Activated T-helper 1 cell treated with anti-CD3 and anti-CD28 coated beads, Interleukin-2, amount 50 U/mL, for 16 hours (primary cell): ENCODE measurements at places on chromosomes 7 and 10.

- DNase-seq, result no peak
Measured at GRCh38 chr7:14504134-14504533, 398.4 kb downstream of the DGKB start.

DNA sequence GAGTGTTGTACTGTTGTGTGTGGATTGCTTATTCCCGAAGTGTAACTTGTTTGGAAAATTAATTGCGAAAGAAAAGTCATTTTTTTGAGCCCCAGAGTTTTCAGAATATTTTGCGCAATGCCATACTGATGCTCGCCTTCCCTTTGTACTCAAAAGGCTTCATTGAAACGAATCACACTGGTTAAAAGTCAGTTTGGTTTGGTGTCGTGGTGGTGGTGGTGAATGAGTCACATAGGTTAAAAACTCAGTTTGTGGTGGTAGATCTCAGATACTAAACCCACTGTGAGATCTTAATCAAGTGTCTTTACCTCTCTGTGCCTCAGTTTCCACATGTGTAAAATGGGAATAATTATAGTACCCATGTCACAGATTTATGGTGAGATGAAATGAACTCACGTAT lies 61.1 kb upstream of the IL6 start:
- DNase-seq, result no peak

DNA sequence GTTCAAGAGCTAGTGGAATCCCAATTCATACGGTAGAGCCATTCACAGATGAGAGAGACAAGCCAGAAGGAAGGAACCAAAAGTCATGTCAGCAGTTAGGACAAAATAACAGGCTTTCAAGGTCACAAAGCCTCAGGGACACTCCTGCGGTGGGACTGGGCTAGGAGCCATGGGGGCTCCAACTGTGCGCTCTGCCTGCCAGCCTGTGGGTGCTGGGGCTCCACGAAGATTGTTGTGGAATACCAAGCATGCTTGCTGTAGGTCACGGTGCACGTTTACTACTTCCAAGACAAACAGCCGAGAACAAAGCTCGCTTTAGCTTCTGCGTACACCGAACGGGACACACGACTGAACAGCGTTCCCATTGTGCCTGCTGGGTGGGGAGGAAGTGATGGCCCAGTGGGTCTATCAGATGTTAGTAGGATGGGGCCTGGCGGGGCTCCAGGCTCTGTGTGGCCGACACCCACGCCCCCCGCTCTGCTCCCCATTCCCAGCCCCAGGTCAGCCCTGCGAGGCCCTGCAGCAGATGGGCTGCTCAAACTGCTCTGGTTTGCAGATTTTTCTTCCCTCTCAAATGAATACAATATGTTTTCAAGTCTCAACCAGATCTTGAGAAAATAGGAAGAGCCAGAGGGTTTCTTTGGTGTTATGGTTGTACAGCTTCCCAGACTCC lies 158.9 kb downstream of the EGFR start:
- no peak for DNase-seq

- no peak for DNase-seq
Measured at GRCh38 chr7:4916113-4916512, 32.6 kb upstream of the RADIL start.

DNA sequence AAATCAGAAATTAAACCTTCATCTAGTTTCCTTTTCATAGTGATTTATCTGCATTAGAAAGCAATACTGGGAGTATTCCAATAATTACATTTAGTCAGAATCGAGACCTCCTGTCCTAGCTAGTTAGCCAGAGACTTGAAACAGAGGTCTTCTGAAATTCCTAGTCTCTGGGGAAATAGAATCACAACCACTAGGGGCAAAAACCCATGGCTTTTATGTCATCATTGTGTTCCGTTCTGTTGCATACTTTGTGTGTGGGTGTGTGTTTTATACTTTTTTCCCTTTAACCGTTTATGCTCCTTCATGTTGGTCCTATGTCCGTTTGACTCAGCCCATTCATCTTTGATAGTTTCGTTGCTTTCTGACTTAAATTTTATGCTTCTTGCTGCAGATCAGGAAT lies 79.8 kb downstream of the RALA start:
- no peak for DNase-seq

GRCh38 chr7:150715293-150715692 lies 1.1 kb upstream of the GIMAP1 start:
- DNase-seq, result no peak

GRCh38 chr10:69828144-69828870 lies 26.6 kb downstream of the COL13A1 start:
- no peak for DNase-seq

- DNase-seq, result no peak
Measured at GRCh38 chr10:34821587-34822585, 6.8 kb upstream of the PARD3 start.

DNA sequence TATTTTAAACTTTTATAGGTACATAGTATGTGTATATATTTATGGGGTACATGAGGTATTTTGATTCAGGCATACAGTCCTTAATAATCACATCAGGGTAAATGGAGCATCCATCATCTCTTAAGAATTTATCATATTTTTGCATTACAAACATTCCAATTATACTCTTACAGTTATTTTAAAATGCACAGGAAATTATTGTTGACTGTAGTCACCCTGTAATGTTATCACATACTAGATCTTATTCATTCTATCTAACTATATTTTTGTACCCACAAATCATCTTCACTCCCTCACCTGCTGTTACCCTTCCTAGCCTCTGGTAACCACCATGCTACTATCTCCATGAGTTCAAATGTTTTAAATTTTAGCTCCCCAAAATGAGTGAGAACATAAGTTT lies 56.3 kb upstream of the FAM3C start:
- DNase-seq, result no peak

DNA sequence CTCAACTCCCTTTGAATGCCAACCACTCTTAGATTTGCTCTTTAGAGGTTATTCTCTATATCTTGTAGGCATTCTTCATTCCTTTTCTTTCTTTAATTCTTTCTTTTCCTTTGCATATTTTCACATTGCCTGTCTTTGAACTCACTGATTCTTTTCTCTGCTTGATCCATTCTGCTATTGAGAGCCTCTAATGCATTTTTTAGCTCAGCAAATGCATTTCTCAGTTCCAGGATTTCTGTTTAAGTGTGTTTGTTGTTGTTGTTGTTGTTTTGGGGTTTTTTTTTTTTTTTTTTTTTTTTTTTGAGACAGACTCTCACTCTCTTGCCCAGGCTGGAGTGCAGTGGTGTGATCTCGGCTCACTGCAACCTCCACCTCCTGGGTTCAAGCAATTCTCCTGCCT lies 71.6 kb downstream of the FBXL13 start:
- DNase-seq, result no peak

DNA sequence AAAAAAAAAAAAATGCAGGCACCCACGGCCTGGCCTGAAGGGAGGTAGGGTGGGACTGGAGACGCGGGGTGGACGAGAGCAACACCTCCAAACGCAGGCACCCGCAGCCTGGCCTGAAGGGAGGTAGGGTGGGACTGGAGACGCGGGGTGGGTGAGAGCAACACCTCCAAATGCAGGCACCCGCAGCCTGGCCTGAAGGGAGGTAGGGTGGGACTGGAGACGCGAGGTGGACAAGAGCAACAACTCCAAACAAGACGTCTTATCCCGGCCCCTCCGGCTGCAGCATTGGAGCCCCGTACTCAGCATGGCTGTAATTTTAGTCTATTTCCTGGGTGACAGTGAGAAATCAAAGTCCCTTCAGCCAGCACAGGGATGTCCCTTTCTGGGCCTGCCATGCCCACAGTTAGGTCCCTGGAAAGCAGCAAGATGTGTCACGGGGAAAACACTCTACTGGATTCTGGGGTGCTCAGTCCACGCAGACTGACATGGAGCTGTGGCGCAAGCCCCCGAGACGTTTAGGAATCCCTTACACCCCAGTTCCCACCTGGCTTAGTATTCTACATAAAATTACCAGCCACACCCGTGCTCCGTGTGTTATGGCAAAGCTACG lies 119.9 kb downstream of the WDR37 start:
- no peak for DNase-seq

DNA sequence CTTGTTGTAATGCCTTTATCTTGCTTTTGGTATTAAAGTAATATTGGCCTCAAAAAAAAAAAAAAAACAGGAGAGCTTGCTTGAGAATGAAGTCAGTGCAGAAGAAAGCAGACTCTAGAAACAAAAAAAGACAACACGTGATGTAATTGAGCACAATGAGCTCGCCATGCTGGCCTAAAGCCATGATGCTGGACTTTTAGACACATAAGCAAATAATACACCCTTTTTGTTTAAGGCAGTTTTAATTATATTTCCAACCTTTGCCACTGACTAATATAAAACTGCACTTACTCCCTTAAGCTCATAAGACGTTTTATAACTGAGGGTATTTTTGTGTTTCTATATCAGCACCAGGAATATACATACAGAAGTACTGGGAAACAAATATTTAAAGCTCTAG lies 798.3 kb downstream of the KCNMA1 start:
- DNase-seq, result no peak

DNA sequence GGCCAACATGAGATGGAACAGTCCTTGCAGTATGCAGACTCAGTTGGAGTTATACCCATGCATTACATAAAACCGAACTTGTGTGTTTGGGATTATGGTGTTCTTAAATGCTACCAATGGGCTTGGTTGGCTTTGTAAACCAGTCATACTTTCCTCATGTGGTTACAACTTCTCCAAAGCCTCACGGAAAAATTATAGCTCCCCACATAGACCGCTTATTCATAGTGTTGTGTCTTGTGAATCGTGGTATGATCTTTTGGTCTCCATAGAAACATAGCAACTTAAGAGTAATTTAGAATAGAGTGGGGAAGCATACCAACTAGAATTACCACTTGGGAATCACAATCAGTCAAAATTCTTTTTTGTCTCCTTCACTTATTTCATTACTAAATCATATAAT lies 112.3 kb upstream of the FZD1 start:
- DNase-seq, result no peak
